ENCODE measurements at places on chromosomes 16 and 17.
A peak's percentile ranks its signal among the peaks of the same experiment; 100 is the strongest.

GRCh38 chr16:74556375-74556922 is 50.5 kb downstream of the GLG1 start:
- no peak for DNase-seq

DNA sequence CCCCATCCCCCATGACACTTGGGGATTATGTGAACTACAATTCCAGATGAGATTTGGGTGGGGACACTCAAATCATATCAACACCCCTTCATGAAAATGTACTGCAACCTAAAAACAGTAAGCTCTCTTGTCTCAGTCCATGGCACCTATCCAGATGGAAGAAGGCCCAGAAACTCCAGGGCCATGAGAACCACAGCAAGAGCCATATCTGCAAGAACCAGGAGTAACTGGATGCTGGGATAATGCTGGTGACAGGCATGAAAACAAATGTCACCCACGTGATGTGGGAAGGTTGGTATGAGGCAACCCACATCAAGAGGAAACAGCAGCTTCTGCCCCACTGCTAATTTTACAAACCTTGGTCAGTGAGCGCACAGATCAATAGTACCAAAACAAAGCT is 400.1 kb upstream of the ERCC4 start:
- DNase-seq = no peak

DNA sequence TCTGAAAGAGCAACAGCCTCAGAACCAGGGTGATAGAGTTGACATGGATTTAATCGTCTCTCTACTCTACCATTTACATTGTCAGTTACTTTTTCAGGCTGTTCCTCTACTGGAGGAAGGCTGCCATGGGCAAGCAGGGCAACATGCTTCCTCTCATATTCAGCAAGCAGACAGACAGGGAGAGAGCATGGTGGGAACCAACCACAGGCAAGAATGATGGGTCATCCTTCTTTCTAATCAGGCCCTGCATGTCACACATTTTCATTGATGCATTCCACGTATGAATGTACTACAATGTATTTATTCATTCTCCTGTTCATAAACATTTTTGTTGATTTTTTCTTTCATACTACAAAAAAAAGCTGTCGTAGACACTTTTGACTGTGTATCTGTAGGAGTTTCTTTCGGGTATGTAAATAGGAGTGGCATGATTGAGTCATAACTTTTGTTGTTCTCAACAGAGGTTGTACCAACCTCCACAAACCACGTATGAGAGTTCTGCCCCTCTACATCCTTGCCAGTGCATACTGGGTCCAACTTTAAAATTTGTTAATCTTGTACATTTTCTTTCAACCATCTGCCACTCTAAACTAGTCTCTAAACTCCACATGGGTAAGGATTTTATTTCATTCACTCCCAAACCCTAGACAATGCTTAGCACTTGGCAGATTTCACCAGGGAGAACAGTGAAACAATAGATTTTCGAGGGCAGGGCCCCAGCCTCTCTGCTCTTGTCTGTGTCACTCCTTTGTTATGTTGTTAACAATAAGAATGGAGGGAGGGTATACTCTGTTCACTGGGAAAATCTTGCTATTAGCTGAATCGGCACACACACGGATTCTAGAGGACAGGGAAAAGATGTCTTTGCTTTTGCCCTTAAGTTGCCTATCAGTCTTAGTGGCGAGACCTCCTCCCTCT is 58.7 kb downstream of the CMC2 start:
- DNase-seq = no peak

DNA sequence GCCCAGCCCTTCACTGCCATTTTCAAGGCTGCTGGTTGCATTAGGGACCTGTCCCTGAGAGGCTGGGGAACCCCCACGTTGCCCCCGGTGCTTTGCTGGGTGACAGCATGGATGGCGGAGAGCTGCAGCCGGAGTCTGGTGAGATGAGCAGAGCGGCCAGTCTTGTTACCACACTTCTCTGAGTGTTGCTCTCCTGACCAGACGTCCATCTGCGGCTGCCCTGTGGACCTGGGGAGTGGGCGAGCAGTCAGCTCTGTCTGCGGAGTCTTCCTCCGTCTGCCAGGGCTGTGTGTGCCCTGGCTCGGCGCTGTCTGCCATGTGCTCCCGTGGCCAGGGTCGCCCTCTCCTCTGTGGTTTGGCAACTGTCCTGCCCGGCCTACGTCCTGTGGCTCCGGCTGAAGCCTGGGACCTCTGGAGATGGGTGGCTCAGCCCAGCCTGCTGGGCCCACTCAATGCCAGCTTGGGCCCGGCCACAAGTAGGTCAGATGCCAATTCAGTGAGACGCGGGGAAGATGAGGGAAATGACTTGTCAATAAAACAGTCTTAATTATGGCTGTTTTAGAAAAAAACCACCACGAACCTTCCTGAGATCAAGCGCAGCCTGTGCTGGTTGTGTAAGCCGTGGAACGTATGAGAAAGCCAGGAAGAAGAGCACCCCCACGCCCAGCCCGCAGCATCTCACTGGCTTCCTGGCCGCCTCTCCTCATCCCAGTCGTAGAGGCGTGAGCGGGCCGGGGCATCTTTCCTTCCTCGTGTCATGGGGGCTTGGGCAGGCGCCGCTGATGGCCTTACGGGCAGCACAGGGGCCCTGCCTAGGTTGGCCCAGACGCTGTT is 7.9 kb downstream of the KCTD5 start:
- no peak for DNase-seq

DNA sequence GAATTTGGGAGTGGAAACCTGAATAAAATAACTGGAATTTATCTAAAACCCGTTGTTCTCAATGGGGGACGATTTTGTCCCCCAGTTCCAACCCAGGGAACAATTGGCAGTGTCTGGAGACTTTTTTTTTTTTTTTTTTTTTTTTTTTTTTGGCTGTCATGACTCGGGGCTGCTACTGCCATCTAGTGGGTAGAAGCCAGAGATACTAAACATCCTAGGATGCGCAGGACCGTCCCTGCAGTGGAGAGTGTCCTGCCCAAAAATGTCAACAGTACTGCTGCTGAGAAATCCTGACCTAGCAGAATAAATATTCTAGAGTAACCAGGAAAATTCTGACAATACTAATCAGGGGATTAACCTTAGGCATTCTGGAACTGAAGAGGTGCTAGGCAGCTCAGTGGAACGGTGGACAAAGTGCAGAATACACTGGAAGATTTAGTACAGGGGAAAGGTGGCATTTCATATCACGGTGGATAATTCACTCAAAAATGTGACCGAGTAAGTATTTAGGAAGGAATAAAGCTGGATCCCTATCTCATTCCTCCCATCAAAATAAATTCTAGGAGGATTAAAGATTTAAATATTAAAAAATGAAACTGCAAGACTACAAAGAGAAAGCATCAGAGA is 107.6 kb downstream of the SPECC1 start:
- DNase-seq = peak; percentile 42

DNA sequence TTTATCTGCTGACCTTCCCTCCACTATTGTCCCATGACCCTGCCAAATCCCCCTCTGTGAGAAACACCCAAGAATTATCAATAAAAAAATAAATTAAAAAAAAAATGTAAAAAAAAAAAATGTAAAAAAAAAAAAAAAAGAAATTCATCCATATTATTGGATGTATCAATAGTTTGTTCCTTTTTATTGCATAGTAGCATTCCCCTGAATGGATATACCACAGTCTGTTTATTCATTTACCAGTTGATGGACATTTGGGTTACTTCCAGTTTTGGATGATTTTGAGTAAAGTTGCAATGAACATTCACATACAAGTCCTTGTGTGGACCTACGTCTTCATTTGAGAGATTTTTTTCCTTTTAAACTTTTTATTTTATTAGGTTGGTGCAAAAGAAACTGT is 94.0 kb downstream of the PITPNC1 start:
- no peak for DNase-seq

GRCh38 chr16:75385507-75386152 is 47.7 kb downstream of the CFDP1 start:
- DNase-seq = no peak

- DNase-seq = no peak
Observed at GRCh38 chr17:63519972-63520882, 2.9 kb upstream of the KCNH6 start.

DNA sequence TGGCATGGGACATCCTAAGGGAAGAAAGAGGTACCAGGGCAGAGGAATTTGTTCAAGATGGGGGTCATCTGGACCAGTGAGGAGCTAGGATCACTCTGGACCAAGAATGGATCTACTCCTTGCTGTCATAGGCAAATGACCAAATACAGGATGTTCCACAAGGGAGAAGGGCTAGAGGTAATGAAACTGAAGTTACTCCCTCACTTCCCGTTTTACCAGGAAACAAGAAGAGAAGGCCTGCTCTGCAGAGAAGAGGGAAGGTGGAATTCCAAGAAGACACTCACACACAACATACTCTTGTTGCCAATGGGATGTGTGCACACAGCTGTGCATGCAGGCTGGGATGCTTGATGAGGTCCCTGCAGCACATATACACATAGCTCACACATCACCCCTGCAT is 38.6 kb downstream of the NEUROD2 start:
- DNase-seq = no peak

DNA sequence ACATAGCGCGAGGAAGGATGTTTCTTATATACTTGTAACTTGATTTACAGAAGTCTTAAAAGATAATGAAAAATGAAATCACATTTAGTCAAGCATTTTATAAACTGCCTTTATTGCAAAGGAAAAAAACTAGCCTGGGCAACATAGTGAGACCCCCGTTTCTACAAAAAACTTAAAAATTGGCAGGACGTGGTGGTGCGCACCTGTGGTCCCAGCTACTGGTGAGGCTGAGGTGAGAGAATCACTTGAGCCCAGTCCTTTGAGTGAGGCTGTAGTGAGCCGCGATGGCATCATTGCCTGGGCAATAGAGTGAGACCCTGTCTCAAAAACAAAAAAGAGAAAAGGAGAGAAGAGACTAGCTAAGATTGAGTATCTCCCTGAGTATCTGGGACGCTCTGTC is 145.2 kb upstream of the CIBAR2 start:
- no peak for DNase-seq

DNA sequence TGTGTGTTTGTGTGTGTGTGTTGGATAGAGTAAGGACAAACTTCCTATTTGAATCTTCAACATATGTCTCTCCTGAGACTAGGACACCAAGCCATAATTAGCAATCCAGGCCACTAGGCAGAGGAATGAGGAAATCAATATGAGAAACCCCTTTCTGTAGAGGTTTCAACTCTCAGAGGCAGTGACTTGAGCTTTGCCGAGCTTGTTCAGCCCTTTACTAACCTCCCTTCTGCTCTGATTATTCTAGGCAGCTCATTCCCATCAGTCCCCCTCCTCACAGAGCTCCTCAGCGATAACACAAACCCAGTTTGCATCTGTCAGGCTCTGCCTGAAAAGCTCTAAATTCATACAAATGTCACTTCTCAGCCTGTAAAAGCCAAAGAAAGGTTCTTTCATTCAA is 1030.3 kb downstream of the CDH8 start:
- no peak for DNase-seq

GRCh38 chr17:15341385-15341849 is at the start of gene TEKT3:
TSS of gene TEKT3 (minus strand) at chr17:15341597. CDS start at chr17:15331585, 10,012 bp downstream.
- DNase-seq = no peak
